Cortex of kidney (tissue), 1 donor: ENCODE measurements at places on chromosomes 1 and 21.

DNA sequence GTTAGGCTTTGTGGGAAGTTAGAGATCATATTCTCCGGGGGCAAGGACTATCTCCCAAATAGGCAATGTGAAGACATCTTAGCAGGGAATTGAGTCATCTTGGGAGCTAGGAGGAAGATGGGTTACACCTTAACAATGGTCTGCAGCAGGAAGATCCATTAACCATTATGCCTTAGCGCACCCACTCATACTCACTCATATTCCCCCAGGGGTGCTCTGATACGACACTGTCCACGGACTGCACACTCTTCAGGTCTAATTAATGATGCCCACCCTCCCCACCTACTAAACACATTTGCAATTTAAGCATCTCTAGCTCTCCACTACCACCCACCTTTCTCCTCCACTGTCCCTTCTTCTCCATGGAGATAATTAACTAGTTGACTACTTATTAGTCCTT lies 857 bp upstream of the AK5 start:
- no peak for DNase-seq

GRCh38 chr1:37498872-37499617 lies 15.5 kb downstream of the MEAF6 start:
- DNase-seq: no peak

- DNase-seq: no peak
Observed at GRCh38 chr21:15679630-15680029, 50.2 kb upstream of the USP25 start.

DNA sequence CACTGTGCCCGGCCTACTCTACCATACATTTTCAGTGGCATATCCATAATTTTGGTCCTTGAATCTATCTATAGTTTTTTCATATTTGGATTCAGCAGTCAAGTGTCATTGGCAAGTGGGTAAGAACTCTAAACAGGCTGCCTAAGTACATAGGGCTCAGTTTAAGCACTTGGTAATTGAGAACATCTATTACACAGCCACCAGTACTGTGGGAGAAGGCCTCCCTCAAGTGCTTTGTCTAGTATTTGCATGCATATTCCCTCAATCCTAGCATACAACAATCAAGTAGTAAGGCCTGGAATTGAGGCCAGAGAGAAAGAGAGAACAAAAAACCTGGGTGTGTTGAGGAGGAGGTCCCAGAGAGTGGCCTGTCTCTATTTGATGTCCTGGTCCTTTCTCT lies 325.2 kb downstream of the USP25 start:
- DNase-seq: no peak

GRCh38 chr1:3785456-3786157 lies 10.7 kb downstream of the LRRC47 start:
- DNase-seq: no peak

DNA sequence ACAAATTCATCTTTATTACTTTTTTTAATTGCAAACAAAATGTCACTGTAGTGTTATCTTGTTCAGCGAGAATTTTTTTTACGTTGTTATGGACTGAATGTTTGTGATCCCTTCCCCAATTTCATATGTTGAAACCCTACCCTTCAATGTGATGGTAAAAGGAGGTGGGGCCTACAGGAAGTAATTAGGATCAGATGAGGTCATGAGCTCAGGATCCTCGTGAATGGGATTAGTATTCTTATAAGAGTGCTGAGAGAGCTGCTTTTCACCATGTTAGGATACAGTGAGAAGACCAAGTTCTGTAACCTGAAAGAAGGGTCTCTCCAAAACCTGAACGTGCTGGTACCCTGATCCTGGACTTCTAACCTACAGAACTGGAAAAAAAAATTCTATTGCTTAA lies 646.0 kb upstream of the TMPRSS15 start:
- no peak for DNase-seq

DNA sequence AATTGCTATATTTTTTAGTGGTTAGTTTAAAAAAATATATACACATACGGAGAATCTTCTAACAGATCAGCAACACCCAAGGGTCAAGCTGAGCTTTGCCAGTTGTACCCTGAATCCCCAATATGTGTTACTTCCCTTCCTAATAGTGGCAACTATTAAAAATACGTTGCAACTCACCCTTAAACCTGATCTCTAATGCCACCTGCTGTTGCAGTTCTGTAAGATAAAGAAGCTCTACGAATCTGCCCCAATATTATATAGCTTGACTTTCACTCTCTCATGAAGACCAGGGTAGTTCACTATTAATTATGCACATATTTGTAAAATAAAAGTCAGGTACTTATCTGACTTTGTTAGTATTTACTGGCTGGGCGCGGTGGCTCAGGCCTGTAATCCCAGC lies 58.4 kb downstream of the ASH1L start:
- DNase-seq: no peak

DNA sequence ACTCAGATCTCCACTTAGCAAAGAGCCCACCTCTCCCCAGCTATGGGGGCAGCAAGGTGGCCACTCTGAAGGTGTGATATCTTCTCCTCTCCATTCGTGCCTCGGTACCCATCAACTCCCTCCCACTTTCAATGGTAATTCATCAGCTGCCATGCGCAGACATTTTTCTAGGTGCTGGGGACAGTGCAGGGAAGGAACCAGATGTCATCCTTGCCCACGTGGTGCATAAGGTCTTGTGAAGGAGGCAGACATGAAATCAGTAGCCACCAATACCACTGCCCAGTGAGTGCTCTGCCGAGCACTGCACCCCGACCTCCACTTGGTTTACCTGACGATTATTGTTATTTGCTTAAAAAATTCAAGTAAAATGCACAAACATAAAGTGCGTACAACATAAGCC lies 76.3 kb upstream of the CSF3R start:
- no peak for DNase-seq

DNA sequence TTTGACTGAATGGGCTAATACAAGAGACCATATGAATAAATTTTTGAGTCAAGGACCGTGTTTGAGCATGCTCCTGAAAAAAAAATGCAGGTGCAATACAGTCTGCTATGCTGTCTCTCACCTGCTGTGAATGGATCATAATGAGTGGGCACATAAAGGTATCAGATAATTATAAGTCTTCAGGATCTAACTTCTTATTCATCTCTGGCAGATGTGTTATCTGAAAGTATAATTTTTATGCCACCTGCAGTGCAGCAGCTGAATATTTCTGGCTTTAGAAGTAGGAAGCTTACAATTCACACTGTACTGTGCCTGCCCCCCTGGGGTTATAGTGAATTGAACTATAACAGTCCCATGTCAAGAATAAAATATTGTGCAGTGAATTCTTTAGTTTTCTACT lies 333.3 kb downstream of the MRPL39 start:
- no peak for DNase-seq
